ENCODE measurements at places on chromosomes 7 and 10.

GRCh38 chr7:20513341-20513740, 102.1 kb upstream of the ABCB5 start:
- no peak for DNase-seq

- DNase-seq = no peak
These were observed 8.8 kb upstream of the LIMK1 start for GRCh38 chr7:74074770-74075169.

DNA sequence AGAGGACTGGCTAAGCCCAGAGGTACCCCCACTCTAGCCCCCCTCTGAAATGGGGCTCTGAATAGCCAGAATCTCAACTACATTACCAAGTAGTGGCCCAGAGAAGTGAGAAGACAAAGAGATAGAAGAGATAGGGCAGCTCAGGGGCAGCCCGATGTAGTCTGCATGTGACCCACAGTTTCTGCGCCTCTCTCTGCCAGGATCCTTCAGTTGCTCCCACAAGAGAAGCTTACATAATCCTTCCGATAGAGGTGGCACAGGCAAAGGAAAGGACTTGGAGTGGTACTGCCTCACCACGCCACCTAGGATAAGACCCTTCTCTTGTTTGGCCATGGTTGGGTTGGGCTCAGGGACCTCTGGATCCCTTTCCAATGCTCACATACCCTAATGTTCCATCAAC, 5.4 kb upstream of the PDE1C start:
- DNase-seq = no peak

- DNase-seq = no peak
These were observed 149.8 kb downstream of the CCSER2 start for GRCh38 chr10:84478151-84478550.

DNA sequence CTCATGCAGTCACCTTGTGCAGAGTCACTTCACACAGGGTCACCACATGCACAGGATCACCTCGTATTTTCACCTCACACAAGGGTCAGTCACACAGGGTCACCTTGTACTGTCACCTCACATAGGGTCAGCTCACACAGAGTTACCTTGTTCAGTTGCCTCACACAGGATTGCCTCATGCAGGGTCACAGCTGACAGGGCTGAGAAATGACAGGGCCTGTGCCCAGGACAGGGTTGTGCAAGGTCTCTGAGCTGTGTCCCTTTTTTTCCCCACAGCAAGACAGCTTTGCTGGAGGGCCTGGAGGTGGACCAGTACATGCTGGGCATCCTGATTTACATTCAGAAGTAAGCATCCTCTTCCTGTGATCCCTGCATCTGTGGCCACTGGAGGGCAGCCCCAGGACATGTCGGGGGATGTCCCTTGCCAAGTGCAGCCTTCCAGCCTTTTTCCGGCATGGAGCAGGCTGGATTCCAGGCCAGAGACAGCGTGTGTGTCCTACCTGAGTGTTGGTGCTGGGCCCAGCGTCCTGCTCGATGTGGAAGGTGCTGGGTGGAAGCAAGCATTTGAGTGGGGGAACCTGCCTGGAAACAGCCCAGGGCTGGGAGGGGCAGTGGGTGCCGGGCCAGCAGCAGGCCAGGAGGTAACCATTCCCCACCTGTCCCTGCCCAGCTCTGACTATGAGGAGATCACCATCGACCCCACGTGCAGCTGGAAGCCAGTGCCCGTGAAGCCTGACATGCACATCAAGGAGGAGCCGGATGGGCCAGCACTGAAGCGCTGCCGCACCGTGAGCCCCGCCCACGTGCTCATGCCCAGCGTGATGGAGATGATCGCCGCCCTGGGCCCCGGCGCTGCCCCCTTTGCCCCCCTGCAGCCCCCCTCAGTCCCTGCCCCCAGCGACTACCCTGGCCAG, 16.3 kb downstream of the ZMIZ2 start:
- DNase-seq = no peak

- DNase-seq = no peak
These were observed 51.3 kb downstream of the PCLO start for GRCh38 chr7:83111391-83111790.

- no peak for DNase-seq
These were observed 47.4 kb upstream of the SH2B2 start for GRCh38 chr7:102239206-102239820.

- no peak for DNase-seq
These were observed 3.0 kb upstream of the ABHD11 start for GRCh38 chr7:73741600-73741999.

DNA sequence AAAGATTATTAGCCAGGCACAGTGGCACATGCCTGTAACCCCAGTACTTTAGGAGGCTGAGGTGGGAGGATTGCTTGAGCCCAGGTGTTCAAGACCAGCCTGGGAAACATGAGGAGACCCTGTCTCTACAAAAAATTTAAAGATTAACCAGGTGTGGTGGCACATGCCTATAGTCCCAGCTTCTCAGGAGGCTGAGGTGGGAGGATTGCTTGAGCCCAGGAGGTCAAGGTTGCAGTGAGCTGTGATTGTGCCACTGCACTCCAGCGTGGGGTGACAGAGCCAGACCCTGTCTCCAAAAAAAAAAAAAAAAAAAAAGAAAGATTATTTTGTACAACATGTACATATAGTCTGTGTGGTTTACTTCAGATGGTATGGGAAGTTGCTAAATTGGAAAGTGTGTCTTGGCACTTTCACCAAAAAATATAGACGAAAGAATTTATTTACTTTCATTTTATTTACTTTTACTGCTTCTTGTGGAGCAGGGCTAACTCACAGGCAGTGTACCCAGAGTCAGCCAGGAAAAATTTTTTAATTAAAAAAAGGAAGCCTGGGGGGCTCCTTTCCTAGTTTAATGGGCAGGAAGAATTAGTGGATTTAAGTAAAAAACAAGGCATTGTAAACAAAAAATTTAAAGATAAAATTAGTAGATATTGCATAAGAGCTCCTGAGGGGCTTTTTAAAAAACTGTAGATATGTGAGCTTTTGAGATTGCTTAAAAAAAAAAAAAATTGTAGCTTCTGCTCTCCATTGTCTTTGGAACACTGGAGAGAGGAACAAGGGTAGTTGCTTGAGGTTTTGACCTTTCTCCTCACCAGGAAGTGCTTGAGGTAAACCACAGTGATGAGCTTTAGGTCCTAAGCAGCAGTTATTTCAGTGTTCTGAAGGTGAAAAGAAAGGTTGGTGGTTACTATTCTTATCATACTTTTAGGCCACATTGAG, 44.6 kb upstream of the VDAC2 start:
- no peak for DNase-seq

GRCh38 chr7:132966754-132967469, 115.0 kb downstream of the CHCHD3 start:
- no peak for DNase-seq

GRCh38 chr10:132356621-132357195, 24.7 kb downstream of the LRRC27 start:
- no peak for DNase-seq

- DNase-seq = no peak
These were observed 14.7 kb upstream of the TMEM236 start for GRCh38 chr10:17737027-17737965.

GRCh38 chr10:110784198-110784597, 87.5 kb upstream of the PDCD4 start:
- no peak for DNase-seq

- no peak for DNase-seq
These were observed 12.2 kb downstream of the PLAC9 start for GRCh38 chr10:80144696-80145131.

- no peak for DNase-seq
These were observed 235.9 kb downstream of the AHR start for GRCh38 chr7:17534348-17534747.

GRCh38 chr10:34689053-34689452, 126.0 kb downstream of the PARD3 start:
- no peak for DNase-seq

GRCh38 chr7:98816967-98817710, 52.7 kb downstream of the TMEM130 start:
- DNase-seq = no peak

GRCh38 chr10:90319188-90319914, 538.5 kb downstream of the HTR7 start:
- peak; percentile 3 for DNase-seq

- no peak for DNase-seq
These were observed 121.3 kb upstream of the MGMT start for GRCh38 chr10:129345763-129346162.

DNA sequence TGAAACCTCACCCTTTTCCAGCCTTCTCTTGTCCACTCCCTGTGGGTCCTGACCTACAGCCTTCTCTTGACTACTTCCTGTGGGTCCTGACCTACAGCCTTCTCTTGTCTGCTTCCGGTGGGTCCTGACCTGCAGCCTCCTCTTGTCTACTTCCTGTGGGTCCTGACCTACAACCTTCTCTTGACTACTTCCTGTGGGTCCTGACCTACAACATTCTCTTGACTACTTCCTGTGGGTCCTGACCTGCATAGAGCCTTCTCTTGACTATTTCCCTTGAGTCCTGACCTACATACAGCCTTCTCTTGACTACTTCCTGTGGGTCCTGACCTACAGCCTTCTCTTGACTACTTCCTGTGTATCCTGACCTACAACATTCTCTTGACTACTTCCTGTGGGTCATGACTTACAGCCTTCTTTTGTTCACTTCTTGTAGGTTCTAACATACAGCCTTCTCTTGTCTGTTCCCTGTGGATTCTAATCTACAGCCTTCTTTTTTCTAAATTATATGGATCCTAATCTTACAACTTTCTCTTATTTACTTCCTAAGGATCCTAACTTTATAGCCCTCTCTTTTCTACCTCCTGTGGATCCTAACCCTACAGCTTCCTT, 36.5 kb downstream of the C10orf71 start:
- no peak for DNase-seq

DNA sequence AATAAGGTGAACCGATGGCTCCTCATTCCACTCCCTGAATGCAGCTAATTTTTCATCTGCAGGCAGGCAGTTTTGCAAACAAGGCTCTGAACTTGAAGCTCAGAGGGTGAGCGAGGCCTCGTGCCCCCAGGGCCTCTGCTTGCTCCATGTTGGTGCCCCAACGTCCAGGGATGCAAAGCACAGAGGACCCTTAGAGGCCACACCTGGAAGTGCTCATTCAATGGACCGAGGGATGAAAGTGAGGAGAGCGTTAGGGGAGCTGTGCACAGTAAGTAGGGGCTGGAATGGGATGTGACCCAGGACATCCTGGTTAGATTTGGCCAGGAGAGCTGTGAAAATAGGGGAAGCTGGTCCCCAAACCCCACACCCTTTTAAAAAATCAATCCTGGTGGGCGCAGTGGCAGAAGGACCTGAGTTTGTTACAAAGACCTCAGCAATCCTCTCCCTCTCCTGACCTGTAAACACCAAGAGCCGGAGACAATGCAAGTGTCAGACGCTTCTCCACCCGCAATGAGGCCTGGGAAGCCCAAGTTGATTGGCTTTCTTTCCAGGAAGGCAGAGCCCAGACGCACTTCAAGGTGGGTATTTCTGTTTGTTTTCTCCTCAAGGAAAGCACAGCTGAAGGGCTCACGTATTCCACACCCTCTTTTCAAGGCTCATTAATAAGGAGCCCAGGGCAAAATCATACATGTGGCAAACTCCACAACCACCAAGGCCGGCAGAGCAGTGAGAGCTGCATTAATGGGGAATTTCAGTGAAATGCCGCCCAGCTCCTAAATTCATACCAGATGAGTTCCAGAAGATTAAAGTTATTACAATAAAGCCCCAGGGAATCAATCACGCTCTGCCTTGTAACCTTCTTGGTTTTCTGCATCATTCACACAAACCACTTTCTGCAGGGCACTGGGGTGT, 14.1 kb upstream of the CXCL12 start:
- DNase-seq = no peak

GRCh38 chr7:135901585-135902540, 75.3 kb downstream of the MTPN start:
- DNase-seq = no peak

DNA sequence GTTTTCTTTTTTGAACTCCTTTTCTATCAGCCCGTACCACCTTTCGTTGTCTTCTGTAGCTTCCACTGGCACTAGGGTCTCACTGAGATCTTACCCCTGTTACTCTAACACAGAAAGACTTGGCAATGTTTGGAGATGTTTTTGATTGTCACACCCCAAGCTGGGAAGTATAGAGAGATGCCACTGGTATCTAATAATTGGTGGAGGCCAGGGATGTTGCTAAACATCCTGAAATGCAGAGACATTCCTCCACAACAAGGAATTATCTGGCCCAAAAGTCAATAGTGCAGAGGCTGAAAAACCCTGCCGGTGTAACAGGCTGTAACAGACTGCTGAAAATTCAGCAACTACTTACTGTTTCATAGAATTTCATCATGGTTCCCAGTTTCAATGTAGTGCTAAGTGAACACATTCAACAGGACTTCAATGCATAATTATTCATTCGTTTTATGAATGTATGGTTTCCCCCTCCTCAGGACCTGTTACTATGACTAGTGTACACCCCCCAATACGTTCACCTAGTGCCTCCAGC, 115.9 kb downstream of the TRIM24 start:
- DNase-seq = no peak

DNA sequence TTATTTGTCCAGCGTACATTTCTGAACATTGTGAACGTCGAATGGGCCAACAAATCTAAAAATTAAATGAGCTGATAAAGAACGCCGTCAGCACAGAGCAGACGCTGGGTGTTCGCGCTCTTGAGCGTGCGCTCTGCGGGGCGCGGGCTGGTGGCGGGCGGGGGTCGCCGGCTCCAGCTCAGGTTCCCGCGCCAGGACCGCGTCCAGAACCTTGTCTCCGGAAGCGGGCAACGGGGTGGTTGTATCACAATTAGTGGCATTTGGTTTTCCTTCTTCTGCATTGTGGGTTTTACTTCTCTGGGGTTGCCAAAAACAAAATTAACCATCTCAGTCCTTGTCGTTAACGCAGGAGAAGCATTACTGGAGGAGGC, 2.4 kb downstream of the CYP2E1 start:
- no peak for DNase-seq

DNA sequence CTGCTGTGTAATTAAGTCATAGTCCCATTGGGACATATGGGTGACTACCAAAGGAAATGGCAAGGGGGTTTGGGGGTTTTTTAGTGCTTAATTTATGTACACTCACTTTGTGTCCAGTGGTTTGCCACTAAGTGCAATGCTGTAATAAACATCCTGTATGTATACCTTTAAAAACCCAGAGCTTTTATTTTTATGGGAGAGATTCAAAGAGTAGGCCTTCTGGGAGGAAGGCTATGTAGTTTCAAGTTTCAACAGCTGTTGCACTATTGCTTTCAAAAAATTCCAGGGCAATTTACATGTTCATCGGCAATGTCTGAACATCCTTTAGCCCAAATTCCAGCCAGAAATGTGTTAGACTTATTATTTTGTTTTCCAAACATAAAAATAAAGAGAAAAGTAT, 744.7 kb downstream of the XPNPEP1 start:
- no peak for DNase-seq

- no peak for DNase-seq
These were observed 36.7 kb downstream of the MPLKIP start for GRCh38 chr7:40097728-40098127.

DNA sequence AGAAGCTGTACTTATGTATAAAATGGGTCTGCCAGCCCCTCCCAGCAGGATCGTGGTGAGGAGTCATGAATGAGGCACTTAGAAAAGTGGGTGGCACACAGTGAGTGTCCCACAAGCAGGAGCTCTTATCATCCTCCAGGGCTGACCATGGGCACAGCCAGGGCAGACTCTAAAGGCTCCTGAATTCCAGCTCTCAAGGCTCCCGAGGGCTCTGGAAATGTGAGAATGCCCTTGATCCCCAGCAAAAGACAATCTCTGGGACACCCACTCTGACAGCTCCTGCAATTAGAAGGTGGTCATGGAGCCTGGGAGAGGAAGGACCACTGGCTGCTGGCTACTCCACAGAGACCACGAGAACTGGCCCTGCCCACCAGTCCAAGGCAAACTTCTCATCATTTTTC, 1.6 kb downstream of the VSTM4 start:
- DNase-seq = no peak

GRCh38 chr7:11760372-11760771, 71.6 kb downstream of the THSD7A start:
- no peak for DNase-seq

- no peak for DNase-seq
These were observed 128.3 kb downstream of the CUBN start for GRCh38 chr10:17001297-17001744.

Measured in dorsolateral prefrontal cortex (tissue), 122 donors.